ENCODE measurements at places on chromosomes 5 and 9. TPM values are rescaled to one million over a fixed set of nuclear protein-coding genes. Genes with fewer than 3 reads are reported as not detected.

DNA sequence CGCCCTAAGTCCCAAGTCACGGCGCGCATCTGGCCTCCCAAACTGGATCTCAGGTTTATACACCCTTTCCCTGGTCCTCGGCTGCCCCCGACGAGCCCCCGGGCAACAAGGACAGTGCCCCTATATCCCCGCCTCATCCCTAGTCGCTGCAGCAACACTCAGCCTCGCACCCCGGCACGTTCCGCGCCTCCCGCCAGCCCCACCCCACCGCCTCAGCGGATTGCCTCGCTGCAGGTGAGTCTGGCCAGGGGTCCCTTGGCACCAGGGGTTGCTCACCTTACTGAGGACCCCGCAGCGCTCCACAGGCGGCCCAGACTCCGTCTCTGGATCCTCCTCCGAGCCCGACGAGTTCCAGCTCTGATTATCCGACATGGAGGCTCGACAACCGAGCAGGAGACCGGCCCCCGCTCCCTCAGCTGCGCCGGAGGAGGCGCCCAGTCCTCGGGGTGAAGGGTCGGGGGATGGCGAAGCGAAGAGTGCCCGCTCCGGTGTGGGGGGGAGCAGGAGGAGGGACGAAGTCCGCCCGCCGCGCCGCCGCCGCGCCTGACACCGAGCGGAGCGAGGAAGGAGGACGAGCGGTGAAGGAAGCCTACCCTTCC is 494 bp downstream of the CERT1 start:
- DNase-seq, result peak; percentile 92

DNA sequence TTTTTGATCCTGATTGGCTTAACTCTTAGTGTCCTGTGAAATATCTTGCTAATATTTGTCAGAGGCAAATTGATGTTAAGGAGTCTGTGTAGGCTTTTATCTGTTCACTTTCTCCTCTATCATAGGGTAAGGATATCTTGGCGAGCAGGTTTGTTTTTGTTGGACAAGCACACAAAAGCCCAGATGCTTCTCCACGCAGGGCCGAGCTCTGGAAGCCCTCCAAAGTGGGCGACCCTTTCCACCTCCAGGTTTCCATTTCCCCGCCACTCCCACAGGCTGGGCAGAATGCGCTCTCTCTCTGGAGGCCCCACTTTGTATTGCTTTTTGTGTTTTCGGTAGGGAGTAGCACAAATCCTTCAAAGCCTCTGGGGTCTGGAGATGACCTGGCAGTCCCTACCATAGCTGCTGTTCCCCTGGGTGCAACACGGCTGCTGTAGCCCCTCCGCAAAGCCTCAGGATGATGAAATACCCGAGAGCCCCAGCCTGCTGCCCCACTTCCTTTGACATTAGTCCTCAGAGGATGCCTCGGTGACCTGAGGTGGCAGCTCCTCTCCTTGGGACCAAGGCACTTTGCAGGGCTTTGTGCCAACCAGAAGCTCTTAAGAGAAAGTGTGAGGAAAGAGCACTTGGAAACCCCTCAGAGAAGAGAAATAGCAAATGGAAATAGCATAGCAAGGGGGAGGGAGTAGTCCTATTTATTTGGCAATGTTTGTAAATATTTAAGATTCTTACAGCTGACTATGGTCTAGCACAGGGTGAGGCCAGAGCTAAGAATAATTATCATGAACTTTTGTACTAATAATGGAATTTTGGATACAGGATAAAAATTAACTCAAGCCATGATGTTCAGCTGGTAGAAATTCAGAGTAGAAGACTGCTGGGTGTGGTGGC is 122.8 kb downstream of the ARHGEF28 start:
- no peak for DNase-seq

GRCh38 chr5:131926168-131926567 is 19.3 kb downstream of the MEIKIN start:
- no peak for DNase-seq

- DNase-seq, result no peak
Measured at GRCh38 chr5:157219491-157220271, 39.0 kb downstream of the ITK start.

DNA sequence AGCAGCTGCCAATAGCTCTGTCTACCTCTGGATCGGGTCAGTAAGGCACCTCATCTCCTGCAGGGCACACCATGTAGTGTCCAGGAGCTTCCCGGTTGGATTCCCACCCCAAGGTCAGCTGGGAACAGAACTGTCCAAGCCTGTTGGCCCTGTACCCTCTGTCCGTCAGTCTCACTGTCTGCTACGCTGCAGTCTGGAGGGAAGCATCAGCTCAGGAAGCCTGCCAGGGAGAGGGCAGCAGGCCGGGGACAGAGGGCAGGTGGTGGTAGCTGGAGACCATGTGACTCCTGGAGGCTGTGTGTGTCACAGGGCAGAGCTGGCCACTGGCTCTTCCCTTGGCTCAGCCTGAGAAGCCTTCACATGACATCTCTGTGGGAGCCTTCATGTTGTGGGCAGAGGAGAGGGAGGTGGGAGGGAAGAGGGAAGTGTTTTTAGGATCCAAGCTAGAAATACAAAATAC is 134.5 kb downstream of the SEC61B start:
- DNase-seq, result no peak

- no peak for DNase-seq
Measured at GRCh38 chr5:6376974-6377520, 1.3 kb downstream of the MED10 start.

- no peak for DNase-seq
Measured at GRCh38 chr5:36523926-36524325, 82.5 kb upstream of the SLC1A3 start.

- DNase-seq, result no peak
Measured at GRCh38 chr9:33140401-33141360, 26.5 kb downstream of the B4GALT1 start.

GRCh38 chr5:59562756-59563389 is 330.7 kb downstream of the PDE4D start:
- no peak for DNase-seq

- no peak for DNase-seq
Measured at GRCh38 chr9:26375448-26375847, 517.2 kb downstream of the CAAP1 start.

GRCh38 chr5:174625591-174626350 is 98.6 kb upstream of the MSX2 start:
- no peak for DNase-seq

DNA sequence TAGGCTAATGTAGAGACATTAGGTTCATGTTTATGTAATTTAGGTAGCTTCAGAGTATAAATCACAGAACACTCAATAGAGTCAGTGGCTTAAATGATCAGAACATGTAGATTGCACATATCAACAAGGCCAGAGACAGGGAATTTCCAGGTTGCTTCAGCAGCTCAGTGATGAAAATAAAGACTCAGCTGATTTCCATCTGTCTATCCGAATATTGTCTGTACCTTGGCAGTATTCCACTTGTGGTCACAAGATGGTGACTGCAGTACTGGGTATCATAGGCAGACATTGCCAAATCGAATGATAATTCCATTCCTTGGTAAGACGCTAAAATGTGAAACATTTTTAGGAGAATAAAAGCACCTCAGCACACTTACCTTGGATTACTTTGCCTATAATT is 702.2 kb downstream of the MAT2B start:
- DNase-seq, result no peak

- peak; percentile 97 for DNase-seq
Measured at GRCh38 chr9:134641173-134641989, at the start of gene COL5A1. COL5A1 (plus strand) TSS chr9:134641803; CDS start chr9:134642188, 385 bp downstream.

GRCh38 chr5:84642795-84643194 is 258.1 kb upstream of the EDIL3 start:
- DNase-seq, result no peak

DNA sequence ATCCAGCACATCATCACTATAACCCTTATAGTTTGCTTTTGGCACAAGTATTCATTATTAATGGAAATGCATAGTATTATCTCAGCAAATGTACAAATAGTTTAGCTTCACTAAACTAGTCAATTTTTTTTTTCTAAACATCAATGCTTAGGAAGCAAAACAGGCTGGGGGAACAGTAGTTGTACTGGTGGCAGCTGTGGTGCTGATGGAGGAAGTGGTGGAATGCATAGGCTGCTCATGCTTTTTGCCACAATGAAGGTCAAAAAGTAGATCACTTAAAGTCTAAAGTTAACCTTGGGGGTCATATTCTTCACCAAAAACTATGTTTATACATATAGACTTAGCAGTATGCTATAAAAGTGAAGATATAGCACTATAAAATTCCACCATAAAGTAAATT is 36.3 kb upstream of the CDKN2B start:
- DNase-seq, result no peak

DNA sequence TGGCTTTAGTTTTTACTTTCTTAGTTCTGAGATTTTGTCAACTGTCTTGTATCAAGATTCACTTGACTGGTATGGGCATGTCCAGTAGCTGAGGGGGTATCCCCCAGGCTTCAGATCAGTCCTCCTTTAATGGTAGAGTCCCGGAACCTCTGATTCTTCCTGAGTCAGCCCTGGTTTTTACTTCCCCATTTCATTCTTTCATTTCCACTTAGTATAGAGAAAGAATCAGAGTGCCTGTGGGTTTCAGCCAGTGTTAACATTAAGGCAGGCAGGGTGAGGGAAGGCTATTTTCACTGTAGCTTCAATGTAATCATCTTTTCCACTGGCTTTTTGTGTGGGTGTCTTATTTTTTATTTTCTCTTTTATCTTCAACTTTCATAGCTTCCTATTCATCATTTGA is 8.3 kb upstream of the COMMD10 start:
- no peak for DNase-seq

GRCh38 chr9:28234133-28234893 is 661.0 kb upstream of the C9orf72 start:
- no peak for DNase-seq

DNA sequence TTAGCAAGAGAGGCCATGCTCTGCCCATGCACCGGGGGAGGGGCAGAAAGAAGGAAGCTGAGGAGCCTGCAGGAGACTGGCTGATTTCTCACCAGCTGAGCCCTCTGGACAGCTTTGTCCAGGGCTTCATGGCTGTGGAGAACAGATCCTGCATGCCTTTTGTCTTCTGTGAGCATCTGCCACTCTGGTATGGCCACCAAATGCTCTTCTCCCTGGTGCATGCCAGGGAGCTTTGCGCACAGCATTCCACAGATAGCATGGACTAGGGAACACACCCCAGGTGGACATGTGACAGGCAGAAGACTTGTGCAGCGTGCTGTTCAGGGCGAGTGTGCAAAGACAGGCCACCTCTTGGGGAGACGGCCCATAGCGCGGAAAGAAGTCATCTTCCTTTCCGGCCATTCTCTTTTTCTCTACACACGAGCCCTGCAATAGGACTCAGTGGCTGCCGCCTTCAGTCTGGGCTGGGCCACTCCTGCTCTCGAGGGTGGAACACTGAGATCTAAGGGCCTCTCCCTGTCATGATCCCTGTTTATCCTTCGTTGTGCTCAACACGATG is 56.7 kb downstream of the GADD45G start:
- DNase-seq, result no peak

DNA sequence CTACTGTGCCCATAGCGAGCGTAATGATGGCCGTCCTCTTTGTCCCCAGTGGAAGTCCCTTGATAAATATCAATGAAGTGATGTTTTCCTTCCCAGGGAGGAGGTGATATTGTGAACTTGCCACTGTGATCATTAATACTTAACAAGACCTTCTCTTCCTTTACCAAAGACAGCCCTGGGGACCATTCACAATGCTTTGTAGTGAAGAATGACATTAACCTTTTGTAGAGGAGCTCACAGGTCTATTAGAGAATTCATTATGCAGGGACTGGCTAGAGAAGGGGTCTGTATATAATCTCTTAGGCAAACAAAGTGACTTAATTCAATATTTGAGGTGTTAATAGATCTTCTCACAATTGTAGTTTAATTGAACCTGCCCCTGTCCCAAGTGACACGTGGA is 452.9 kb upstream of the DMAC1 start:
- DNase-seq, result no peak

- no peak for DNase-seq
Measured at GRCh38 chr5:80714570-80715298, 60.0 kb upstream of the DHFR start.

- no peak for DNase-seq
Measured at GRCh38 chr5:56359809-56360685, 126.9 kb upstream of the ANKRD55 start.

GRCh38 chr5:122999947-123000563 is 36.5 kb downstream of the PPIC start:
- no peak for DNase-seq

DNA sequence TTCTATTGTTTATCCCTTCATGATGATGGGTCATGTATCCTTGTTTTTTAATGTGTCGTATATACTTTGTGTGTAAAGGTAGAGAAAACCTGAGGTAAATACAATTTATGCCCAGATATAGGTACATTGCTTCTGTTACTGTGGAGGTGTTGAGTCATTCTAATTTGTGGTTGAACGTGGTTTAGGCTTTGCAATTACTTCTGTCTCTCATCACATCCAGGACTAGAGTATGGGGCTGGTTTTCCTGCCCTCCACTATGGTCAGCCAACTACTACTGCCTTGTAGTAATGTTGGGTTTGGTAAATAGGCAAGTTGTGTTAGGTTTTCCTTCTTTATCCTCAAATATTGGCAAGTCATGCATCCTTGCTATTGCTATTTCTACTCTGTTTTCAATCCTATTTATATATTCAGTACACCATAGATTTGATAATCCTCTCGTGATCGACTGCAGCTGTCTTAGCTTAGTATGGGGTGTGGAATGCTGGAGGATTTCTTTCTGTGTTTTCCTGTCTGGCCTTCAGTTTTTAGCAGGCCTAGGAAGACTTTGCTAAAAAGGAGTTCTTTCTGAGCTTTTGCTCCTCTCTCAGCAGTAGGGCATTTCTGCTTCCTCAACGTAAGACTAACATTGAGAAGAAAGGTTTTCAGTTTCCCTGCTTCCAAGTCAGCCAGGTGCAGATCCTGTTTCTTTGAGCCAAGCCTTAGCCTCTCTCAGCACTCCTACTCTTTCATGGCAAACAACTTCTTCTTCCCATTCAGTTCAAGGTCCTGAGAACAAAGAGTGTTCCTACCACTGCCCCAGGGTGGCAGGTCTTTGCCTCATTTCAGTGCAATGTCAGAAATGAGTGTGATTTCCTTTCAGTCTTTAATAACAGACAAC is 844.4 kb upstream of the CDH18 start:
- DNase-seq, result no peak

FOXD4L5 gene
- not detected for total RNA-seq

ZFAND5 gene
- total RNA-seq, result 303 TPM

PCA3 gene
- 1.0 TPM for total RNA-seq

HTR1A gene
- total RNA-seq, result not detected

LIX1 gene
- total RNA-seq, result 0.71 TPM

SUSD3 gene
- 1.7 TPM for total RNA-seq

C1QTNF3 gene
- 32.8 TPM for total RNA-seq

PCDHGC4 gene
- total RNA-seq, result 3.3 TPM

PCDHB13 gene
- total RNA-seq, result 5.4 TPM

SHOC1 gene
- under 0.01 TPM for total RNA-seq

BTF3 gene
- 556 TPM for total RNA-seq

MAMDC2 gene
- 118 TPM for total RNA-seq
